Sigmoid colon (tissue), 7 donors: ENCODE measurements at places on chromosomes 12 and 14. TPM values are rescaled to one million over a fixed set of nuclear protein-coding genes. Genes with fewer than 3 reads are reported as not detected.
A peak's percentile ranks its signal among the peaks of the same experiment; 100 is the strongest.

The PPP4R4 gene
- polyA plus RNA-seq: not detected

The RNFT2 gene
- 1.2 TPM for polyA plus RNA-seq

The LRRC9 gene
- polyA plus RNA-seq: not detected

The PRR4 gene
- 2.8 TPM for polyA plus RNA-seq

The MYO1H gene
- not detected for polyA plus RNA-seq

The YEATS4 gene
- 19.8 TPM for polyA plus RNA-seq

DNA sequence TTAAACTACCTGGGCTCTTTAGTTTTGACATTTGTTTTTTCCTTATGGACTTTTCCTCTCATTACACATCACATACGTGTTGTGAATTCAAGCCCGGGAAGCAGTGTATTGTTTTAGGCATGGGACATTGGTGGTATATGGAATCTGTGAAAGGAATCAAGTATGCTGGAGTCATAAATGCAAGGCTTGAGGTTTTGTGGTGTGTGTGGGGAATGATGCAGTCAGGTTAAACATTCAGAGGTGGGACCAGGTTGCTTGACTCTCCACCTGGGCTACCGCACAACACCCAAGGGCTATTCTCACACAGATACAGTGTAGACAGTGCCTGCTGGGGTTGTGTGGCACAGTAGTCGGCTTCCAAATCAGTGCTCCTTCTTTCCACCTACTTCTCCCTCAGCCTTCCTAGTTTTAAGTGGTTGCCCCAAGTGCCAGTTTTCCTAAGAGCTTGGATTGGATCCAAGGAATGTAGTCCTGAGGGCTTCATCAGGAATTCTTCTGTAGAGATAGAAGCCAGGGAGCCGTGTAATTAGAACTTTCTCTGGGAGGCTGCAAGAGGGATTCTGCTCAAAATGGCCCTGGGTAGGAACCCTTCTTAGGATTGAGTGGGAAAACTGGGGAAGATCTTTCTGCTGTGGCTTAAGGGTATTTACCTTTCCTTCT is 243.7 kb downstream of the C12orf75 start:
- H3K27ac ChIP-seq: no peak overlapping the region
- no peaks in the 10 kb centered on the region for H3K4me1 ChIP-seq
- no peak for DNase-seq
- H3K4me3 ChIP-seq: no peak overlapping the region

DNA sequence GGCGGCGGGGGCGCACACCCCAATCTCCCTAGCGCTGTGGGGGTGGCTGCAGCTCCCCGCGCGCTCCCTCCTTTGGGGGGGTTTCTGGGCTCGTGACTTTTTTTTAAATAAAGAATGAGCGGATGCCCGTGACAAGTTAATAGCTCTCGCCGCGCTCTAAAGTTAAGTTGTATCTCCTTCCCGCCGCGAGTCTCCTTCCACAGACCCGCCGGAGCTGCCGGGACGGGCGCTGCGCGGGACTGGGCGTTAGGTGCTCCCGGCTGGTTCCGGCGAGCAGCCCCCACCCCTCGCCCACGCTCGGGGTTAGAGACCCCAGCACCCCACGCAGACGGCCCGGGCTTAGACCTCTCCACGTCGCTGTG is 82.6 kb upstream of the HMGA2 start:
- no peak overlapping the region for H3K27ac ChIP-seq
- H3K36me3 ChIP-seq: no peaks in the 10 kb centered on the region
- no peak for DNase-seq

DNA sequence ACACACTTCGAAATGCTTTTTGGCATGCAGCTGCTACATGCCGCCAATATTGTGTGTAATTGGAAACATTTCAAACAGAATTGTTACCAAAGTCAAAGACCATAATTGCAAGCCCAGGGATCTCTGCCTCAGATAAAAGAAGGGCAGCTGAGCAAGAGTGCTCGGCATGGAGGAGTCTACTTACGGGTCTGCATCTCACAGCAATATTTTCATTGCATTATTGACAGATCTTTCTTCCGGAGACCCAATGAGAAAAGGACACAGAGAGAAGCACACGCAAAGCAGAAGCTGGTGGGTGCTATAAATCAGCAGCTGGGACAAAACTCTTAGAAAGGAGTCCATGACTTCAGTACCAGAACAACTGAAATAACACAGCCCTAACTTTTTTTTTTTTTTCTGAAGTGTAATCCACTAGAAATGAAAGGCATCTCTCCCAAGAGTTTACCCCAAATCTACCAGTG is 4.9 kb downstream of the PRICKLE1 start:
- H3K27me3 ChIP-seq: no peaks in the 10 kb centered on the region
- no peak for DNase-seq

DNA sequence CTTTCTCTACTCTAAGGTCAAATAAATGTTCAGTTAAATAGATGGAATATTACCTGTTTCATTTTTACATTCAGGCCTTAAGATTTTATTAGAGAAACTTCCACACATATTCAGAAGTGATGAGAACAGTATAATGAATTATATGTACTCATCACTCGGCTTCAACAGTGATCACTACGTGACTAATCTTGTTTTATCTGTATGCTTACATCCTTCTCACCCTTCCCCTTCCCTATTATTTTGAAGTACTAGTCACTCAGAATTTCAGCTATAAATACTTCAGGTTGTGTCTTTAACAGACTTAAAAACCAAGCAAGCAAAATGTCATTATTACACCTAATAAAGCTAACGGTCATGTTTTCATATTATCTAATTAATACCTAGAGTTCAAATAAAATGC is 34.9 kb downstream of the ETV6 start:
- no peak overlapping the region for H3K4me3 ChIP-seq
- H3K27ac ChIP-seq: no peak overlapping the region
- DNase-seq: no peak
- no peaks in the 10 kb centered on the region for H3K27me3 ChIP-seq
- H3K36me3 ChIP-seq: no peaks in the 10 kb centered on the region

- peaks cover 58% of the 10 kb centered on the region for H3K4me1 ChIP-seq
- H3K36me3 ChIP-seq: no peaks in the 10 kb centered on the region
- DNase-seq: peak; percentile 67
- no peaks in the 10 kb centered on the region for H3K27me3 ChIP-seq
- peak overlapping the region; percentile 71 for H3K27ac ChIP-seq
These were observed 213.5 kb upstream of the KRR1 start for GRCh38 chr12:75724928-75725312.

DNA sequence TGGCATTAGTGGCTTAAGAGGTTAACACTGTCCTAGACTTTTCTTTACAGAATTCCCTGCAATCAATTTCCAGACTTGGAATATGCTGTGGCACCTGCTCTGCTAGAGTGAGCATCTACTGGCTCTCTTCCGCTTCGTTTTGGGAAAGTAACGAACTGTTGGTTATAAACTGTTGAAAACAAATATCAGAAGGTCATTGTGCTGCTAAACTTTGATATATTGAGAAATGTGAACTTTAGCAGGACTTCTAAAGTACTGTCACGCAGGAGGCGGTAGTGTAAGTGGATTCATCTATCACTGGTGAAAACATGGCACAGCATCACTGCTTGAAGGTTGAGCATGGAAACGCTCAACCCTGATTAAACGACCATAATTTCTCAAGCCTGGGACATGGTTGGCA is 348.9 kb downstream of the FLRT2 start:
- no peak overlapping the region for H3K27ac ChIP-seq
- H3K4me3 ChIP-seq: no peak overlapping the region
- H3K4me1 ChIP-seq: peaks cover 4% of the 10 kb centered on the region
- H3K36me3 ChIP-seq: no peaks in the 10 kb centered on the region
- DNase-seq: no peak

GRCh38 chr12:130559806-130560205 is 156.3 kb downstream of the RIMBP2 start:
- H3K27ac ChIP-seq: no peak overlapping the region
- no peak for DNase-seq
- no peaks in the 10 kb centered on the region for H3K4me1 ChIP-seq
- H3K36me3 ChIP-seq: no peaks in the 10 kb centered on the region
- H3K4me3 ChIP-seq: no peak overlapping the region
- peaks cover 4% of the 10 kb centered on the region for H3K27me3 ChIP-seq

GRCh38 chr14:64860039-64860438 is 19.7 kb downstream of the SPTB start:
- no peaks in the 10 kb centered on the region for H3K36me3 ChIP-seq
- H3K27me3 ChIP-seq: no peaks in the 10 kb centered on the region
- DNase-seq: no peak

- no peaks in the 10 kb centered on the region for H3K27me3 ChIP-seq
- DNase-seq: peak; percentile 86
- peak overlapping the region; percentile 97 for H3K27ac ChIP-seq
- peaks cover 80% of the 10 kb centered on the region for H3K4me1 ChIP-seq
These were observed 1.7 kb upstream of the TNS2 start for GRCh38 chr12:53048033-53048779.

DNA sequence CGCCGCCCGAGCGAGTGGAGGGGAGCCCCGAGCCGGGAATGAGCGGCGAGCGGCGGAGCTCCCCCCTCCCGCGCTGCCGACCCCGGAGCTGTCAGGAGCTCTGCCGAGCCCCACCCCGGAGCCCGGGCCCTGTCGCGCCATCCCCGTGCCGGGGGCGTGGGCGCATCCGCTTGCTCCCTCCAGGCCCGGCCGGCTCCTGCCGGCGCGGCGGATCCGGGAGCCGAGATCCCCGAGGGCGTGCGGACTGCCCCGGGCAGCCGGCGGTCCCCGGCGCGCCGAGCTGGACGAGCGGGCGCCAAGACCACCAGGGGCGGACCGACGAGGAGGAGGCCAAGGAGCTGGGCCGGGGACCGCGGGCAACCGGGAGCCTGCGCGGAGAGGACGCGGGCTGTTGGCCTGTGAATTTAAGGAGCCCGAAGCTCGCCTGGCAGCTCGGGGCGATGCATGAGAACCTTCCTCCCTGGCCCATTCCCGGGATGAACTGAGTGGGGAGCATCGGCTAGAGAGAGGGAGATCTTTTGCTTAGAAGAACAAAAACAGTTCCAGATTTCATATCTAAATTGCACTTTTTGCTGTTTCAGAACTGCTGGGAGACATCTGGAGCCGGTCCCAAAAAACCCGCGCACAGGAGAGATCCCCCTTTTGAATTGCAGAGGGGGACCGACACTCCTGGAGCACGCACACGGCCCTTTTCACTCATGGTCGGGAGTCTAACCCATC is 2.0 kb downstream of the PTHLH start:
- peaks cover 86% of the 10 kb centered on the region for H3K27me3 ChIP-seq
- DNase-seq: peak; percentile 74
- H3K4me3 ChIP-seq: peak overlapping the region; percentile 31
- peaks cover 46% of the 10 kb centered on the region for H3K4me1 ChIP-seq
- no peaks in the 10 kb centered on the region for H3K36me3 ChIP-seq
- peak overlapping the region; percentile 69 for H3K27ac ChIP-seq

GRCh38 chr14:103028161-103028767 is 29.1 kb downstream of the CDC42BPB start:
- H3K4me3 ChIP-seq: no peak overlapping the region
- peaks cover 63% of the 10 kb centered on the region for H3K4me1 ChIP-seq
- no peaks in the 10 kb centered on the region for H3K27me3 ChIP-seq
- H3K36me3 ChIP-seq: no peaks in the 10 kb centered on the region

- no peak overlapping the region for H3K27ac ChIP-seq
- DNase-seq: no peak
- no peaks in the 10 kb centered on the region for H3K27me3 ChIP-seq
- no peaks in the 10 kb centered on the region for H3K36me3 ChIP-seq
- no peak overlapping the region for H3K4me3 ChIP-seq
These were observed 117.6 kb upstream of the RASSF8 start for GRCh38 chr12:25840678-25841465.

- no peak overlapping the region for H3K27ac ChIP-seq
- H3K27me3 ChIP-seq: no peaks in the 10 kb centered on the region
- no peaks in the 10 kb centered on the region for H3K36me3 ChIP-seq
- no peaks in the 10 kb centered on the region for H3K4me1 ChIP-seq
- no peak for DNase-seq
These were observed 994.7 kb downstream of the VRK1 start for GRCh38 chr14:97791906-97792305.
